ENCODE measurements at places on chromosomes 1 and 21.

DNA sequence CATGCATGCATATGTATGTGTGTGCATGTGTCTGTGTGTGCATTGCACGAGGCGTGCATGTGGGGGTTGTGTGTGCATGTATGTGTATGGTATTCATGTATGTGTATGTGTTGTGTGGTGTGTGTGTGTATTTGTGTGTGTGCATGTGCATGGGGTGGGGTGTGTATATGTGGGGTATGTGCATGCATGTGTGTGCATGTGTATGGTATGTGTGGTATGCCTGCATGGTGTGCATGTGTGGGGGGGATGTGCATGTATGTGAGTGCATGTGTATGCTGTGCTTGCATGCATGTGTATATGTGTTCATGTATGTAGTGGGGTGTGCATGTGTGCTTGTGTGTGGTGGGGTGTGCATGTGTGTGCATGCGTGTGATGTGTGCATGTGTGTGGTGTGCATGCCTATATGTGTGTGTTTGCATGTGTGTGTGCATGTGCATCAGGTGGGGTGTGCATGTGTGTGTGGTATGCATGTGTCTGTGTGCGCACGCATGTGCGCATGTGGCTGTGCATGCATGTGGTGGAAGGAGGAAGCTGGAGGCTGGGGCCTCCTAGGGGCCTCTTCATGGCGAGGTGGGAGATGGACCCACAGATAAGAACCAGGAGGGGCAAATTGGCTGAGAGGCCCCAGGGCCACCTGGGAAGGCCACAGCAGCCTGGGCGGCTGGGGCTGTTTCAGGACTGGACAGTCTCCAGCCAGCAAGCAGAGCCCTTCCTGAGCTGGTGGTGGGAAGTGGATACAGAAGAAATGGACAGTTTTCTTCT lies 35.9 kb upstream of the ARF1 start:
- DNase-seq: no peak

- DNase-seq: peak; percentile 82
Observed at GRCh38 chr1:3746830-3747521, 5.3 kb upstream of the CCDC27 start.

DNA sequence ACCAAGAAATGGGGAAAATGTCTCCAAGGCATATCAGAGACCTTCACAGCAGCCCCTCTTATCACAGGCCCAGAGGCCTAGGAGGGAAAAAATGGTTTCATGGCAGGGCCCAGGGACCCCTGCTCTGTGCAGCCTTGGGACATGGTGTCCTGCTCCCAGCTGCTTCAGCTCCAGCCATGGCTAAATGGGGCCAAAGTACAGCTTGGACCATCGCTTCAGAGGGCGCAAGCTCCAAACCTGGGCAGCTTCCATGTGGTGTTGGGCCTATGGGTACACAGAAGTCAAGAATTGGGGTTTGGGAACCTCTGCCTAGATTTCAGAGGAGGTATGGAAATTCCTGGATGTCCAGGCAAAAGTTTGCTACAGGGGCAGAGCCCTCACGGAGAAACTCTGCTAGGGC lies 282.4 kb upstream of the BEND5 start:
- DNase-seq: no peak

DNA sequence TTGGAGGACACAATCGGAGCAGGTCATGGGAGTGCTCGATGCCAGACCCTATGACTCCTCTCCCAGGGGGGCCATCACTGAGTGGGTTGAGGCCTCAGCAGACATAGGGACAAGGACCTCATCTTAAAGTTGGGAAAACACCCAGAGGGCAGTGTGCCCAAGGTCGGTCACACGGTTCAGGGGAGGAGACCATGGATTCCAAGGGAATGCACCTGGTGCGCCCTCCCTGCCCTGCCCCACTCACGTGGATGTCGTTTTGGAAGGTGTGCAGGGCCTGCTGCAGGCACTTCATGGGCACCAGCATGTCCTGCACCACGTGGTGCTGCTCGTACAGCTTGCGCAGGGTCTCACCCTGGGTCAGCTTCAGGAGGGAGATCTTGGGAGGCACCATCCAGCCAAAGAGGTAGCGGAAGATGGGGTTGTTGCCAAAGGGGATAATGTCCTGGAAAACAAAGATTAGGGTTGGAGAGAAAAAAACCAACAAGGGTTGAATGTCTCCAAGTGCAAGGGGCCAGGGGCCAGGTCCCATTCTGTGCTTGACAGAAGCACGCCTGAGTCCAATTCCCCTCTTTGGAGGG lies 33.1 kb downstream of the DHCR24 start:
- no peak for DNase-seq

DNA sequence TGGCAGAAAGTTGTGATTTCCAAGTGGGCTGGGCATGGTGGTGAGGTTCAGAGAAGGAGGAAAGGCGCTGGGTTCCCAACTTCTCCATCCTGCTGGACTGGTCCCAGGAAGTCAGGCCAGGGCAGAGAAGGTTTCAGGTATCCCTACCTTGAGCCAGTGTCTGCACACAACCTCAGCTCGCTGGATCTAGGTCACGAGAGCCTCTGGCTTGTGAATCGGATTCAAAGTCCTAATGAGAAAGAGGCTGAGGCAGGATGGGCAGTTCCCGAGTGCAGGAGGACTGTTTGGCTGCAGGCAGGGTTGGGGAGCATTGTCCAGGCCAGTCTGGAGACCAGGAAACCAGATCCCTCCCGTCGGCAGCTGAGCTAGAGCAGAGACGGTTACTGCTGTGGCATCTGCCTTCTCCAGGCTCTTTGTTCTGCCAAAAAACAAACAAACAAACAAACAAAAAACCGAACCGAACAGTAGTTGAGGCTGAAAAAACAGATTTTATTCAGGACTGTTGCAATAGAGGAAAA lies 19.5 kb upstream of the IGSF21 start:
- no peak for DNase-seq

DNA sequence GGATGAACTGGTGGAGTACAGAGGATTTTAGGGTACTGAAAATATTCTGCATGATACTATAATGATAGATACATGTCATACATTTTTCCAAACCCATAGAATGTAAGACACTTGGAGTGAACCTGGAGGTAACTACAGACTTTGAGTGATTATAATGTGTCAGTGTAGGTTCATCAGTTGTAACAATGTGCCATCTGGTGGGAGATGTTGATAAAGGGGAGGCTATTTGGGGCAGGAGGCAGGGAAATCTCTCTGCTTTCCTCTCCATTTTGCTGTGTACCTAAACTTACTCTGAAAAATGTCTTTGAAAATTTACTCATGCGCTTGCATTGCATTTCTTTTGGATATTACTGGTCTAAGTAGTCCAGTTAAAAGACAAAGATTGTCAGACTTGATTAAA lies 35.2 kb downstream of the PTBP2 start:
- DNase-seq: no peak

DNA sequence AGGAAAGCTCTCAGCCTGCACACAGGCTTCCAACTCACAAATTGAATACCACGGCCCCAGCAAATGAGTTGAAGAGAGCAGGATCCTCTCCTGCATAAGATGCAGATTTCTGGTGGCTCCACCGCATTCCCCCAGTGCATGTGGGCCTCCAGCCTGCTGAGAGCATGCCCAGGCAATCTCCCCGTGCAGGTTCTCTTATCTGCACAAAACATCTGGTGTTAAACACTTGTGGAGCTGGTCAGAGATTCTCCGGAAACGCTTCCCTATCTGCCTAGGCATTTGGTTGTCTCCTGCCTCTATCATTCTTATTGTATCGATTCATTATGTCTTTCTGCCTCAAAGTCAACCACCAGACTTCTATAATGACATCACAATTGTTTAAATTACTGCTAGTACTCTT lies 1349.0 kb upstream of the B3GALT2 start:
- DNase-seq: no peak

DNA sequence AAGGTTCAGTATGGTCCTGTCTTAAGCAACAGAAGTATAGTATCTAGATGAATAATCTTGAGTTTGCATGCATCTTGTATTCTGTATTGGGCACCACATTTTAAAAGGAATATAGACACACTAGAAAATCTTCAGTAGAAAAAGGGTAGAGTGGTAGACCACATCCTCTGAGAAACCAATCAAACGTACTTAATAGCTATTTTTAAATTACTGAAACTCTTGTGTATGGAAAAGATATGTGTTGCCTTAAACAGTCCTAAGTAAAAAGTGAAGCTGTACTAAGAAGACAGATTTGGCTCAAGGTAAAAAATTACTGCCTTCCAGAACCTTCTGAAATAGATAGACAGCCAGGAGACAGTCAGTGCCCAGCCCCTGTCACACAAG lies 3.1 kb downstream of the CTXND2 start:
- DNase-seq: no peak

- DNase-seq: no peak
Observed at GRCh38 chr1:2542246-2542915, 12.3 kb upstream of the HES5 start.

DNA sequence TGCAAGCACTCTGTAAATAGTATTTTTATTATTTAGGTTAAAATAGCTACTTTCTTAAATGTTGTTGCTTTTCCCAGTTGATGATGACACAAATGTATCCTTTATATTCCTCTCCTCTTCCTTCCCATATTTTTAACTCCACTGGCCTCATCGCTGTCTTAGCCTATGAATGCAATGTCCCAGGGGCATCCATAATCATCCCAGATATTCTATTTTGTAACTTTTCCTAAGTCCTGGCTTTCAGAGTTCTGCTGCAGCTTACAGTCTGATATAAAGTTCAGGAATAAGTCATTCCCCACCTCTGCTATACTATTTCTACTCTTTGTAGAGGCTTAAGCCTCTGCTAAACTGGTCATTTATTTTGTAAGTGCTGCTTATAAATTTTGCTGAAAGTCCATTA lies 58.3 kb downstream of the ASTN1 start:
- no peak for DNase-seq

GRCh38 chr21:45893740-45894449 lies 87.7 kb upstream of the COL6A1 start:
- DNase-seq: no peak

- no peak for DNase-seq
Observed at GRCh38 chr1:160022330-160023310, 9.2 kb downstream of the PIGM start.

GRCh38 chr1:181089017-181089675 lies 646 bp downstream of the IER5 start:
- no peak for DNase-seq

DNA sequence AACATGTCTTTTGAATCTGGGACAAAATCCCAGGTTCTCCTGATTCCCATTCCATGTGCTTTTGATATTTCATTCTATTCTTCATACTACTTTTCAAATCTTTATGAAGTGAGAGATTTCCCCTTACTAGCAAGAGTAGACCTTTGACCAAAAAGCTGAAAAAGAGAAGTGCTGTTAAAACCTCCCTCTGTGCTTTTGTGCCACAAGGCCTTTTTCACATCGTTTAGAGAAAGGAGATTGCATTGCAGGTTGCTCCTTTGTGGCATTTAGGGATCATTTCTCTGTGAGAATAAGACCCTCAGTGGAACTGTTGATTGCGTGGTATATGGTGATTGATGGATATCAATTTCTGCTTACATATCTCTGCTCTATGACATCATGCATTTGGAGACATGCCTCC lies 148.8 kb downstream of the TGFB2 start:
- no peak for DNase-seq

- no peak for DNase-seq
Observed at GRCh38 chr1:938088-938683, 14.5 kb downstream of the SAMD11 start.

- DNase-seq: no peak
Observed at GRCh38 chr1:97138515-97139032, 417.0 kb downstream of the PTBP2 start.

DNA sequence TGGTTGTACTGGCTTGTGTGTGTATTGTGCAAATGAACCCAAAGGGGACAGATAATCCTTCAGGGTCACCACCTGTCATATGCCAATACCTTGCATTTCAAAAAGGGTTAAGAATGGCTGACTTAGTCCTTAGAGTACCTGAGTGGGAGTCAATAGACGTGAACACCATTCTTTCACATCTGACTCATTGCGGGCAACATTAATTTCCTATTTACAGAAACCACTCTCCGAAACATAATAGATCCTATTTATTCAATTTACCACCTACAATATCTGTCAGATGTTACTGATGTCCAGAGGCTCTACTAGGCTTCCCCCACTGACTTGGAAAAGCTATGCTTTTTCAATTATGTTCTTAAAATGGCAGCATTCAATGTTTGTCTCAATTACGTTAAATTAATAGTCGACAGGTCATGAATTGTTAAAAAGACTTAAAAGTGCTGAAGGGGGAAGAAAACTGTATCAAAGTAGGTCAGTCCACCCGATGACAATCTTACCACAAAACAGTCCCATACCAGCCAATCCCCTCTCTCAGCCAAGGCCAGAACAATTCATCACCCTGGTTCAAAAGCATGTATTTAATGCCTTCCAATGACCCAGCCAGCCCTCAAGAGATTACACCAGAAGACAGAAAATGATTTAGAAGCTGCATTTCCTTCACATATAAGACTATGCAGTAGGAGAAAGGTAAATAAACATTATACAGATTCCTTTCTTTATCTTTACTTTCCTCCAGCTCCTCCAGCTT lies 48.6 kb upstream of the PLA2G2C start:
- no peak for DNase-seq

GRCh38 chr1:228035844-228036243 lies 29.0 kb downstream of the WNT3A start:
- no peak for DNase-seq

Measured in NCI-H1930 (cell line).